ENCODE measurements at places on chromosomes 4 and X.

DNA sequence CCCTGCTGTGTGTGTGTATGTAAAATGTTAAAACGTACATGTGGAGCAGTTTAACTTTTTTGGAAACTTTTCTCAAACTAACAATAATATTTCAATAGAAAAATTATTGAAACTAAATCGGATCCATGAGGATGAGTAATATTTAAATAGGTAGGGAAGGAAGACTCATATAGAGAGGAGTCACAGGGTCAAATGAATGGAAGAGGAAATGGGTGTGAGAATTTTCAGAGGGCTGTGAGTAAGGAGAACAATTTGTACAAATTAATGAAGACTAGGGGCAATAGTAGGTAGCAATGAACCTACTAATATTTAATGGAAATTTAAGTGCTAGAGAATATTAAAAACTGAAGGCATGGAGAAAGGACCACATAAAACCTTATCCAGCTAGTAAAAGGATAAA is 290.7 kb upstream of the PCDH18 start:
- DNase-seq = no peak

- DNase-seq = no peak
Observed at GRCh38 chrX:109714340-109714958, 18.6 kb downstream of the ACSL4 start.

DNA sequence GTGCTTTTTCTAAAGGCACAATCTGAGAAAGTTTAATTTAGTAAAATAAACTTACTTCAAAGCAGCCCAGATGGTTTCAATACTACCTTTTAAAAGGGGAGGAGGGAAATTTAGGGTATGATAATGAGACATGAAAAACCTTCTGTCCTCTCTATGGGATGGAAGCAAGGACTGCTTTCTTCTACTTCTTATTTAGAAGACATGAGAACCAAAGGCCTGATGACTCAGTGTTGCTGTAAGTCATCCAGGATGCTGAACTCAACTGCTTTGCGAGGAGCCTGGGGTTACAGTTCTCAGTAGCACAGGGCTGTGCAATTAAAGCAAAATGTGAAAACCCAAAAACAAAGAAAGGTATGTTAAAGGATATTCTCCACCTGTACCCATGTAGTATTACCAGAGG is 140.8 kb upstream of the EDNRA start:
- no peak for DNase-seq

GRCh38 chr4:7814451-7814850 is 125.2 kb downstream of the AFAP1 start:
- no peak for DNase-seq

DNA sequence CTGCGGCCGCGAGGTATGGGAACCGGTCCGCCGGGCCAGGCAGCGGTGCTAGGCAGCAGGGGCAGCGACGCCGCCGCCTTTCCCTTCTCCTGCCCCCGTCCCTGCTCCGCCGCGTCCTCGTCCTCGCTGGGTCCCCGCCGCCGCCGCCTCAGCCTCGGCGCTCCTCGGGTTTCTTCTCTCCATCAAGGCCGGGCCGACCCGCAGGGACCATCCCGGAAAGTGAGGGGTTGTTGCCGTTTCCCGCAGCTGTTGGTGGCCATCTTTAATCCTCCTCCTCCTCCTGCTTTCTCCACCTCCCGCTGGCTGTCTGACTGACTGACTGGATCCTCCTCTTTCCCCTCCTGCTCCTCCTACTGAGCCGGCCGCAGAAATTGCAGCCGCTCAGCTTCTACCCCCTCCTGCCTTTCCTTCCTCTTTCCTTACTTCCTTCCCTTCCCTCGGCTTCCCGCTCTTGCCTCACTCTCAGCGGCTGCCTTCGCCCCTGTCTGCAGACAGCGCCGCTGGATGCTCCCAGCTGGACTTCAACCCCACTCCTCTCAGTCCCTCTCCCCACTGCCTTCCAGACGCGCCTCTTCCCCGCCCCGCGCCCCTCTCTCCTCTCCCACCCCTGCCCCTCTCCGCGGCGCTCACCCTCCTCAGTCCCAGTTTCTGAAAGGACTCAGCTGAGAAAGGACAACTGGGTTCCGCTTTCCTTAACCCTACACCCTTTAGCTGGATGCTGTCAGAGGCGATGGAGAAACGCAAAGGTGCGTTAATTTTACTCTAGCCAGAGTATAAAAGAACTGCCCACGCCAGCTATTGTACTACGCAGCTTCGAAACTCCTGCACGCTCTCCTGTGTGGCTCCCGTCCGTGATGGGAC is at the start of gene WDFY3:
WDFY3 (minus strand) TSS at position 309 of the 861 bp plus-strand sequence. CDS start 106,099 bp downstream, outside the sequence.
- DNase-seq = peak; percentile 84

- DNase-seq = no peak
Observed at GRCh38 chr4:54999003-54999402, 126.4 kb downstream of the KDR start.

GRCh38 chr4:90876296-90876695 is 749.1 kb downstream of the CCSER1 start:
- no peak for DNase-seq

- DNase-seq = no peak
Observed at GRCh38 chrX:124256216-124256615, 76.2 kb upstream of the TEX13D start.

DNA sequence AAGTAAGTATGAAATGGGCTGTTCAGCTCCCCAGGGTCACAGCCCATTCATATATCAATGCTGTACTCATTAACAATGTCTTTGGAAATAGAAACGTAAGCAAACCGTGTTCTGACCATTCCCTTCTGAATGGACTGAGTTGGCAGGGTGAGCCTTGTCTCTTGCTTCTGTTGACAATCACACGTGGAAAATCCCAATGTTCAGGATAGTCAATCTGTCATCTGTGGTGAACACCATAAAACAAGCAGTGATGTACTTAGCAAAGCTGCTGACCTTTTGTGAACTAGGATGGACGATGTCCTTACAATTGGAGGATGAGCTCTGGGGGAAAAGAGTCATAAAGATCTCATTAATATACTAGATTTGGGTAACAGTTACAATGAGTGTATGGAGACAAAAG is 109.6 kb upstream of the PAQR3 start:
- DNase-seq = no peak

GRCh38 chr4:10123227-10124101 is 6.9 kb upstream of the WDR1 start:
- peak; percentile 52 for DNase-seq

DNA sequence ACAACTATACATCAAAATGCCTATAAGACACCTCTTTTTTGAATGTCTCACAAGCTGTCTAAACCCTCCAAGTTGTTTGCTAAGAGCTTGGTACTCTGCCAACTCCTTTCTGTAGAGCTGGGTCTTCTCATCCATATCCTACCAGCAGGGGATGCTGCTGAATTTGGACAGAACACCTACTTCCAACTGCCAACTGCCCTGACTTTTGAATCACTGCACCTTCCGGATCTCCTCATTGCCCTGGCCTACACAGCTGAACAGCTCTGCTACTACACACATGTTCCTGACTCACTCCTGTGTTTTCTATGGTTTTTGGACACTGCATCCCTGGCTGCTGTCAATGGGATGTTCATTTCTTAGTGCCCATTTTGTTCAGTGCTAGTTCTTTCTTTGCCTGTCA is 18.7 kb downstream of the FAM184B start:
- no peak for DNase-seq

GRCh38 chrX:56569378-56570057 is 6.1 kb downstream of the UBQLN2 start:
- DNase-seq = no peak
